ENCODE measurements at places on chromosomes 1 and 21.

DNA sequence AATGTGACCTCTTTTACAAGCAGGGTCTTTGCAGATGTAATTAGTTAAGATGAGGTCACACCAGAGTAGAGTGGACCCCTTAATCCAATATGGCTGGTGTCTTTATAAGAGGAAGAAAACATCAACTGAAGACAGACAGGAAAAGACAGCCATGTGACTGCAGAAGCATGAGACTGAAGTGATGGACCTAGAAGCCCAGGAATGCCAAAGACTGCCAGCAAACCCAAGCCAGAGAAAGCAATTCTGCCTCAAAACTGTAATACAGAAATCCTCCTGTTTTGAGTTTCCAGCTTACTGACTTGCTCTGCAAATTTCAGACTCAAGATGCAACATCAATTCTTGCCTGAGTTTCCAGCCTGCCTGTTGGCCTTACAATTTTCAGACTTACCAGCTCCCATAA, 17.3 kb downstream of the ENAH start:
- DNase-seq = no peak

DNA sequence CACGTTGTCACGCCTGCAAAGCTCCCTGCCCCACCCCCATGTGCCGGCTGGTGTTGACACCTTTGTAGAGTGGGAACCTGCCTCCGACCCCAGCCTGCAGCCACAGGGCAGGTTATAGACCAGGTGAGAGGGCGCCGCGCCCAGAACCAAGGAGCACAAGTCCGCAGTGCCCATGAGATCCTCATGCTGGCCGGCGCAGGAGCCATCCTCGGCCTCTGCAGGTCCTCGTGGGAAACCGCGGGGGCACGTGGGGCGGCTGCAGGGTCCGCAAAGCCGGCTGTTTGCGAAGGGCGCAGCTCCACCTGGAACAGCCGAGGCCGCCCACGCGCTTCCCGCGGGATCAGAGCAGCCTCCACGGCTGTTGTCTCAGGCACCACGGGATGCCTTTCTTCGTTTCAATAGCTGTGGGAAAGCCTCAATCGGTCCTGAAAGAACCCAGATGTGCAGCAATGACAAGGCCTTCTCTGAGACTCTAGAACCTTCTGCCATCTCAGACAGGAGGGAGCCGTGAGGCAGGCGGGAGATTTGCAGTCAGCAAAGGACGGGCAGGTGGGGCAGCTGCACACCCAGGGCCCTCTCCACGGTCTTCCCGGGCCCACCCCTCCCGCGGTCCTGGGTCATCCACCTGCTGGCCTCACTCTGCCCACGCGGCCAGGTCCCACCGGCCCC, 29.9 kb downstream of the POFUT2 start:
- DNase-seq = no peak

DNA sequence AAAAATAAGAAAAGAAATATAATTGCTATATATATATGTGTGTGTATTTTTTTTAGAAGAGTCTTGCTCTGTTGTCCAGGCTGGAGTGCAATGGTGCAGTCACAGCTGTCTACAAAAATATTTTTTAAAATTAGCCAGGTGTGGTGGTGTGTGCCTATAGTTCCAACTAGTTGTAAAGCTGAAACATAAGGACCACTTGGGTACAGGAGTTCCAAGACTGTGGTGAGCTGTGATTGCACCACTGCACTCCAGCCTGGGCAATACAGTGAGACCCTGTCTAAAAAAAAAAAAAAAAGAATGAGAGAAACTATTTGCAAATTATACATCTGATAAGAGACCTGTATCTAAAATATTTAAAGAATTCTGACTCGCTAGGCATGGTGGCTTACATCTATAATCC, 42.0 kb downstream of the BMP8A start:
- no peak for DNase-seq

DNA sequence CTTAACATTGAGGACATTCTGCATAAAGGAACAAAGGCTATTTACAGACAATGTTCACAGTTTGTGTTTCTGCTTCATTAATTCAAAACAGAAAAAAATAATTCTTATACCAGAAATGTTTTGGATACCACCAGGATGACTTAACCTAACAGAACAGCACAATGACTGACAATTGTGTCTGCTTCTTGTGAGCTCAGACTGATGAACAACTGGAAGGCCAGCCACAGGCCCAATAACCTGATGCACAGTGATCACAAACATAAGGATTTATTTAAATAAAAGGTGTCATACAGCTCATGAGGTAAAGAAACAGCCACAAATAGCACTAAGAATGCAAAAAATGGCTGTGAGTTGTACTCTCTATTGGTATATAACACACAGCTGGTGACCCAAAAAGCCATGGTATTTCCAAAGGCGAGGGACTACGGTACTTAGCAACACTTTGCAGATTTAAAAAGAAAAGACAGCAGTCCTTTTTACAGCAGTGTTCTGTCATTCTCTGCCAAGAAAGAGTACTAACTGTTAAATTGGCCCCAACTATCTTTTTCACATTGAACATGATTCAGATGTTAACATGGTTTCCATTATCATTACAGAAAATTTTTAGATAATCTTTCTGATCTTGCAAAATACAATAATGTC, 32.1 kb upstream of the DDAH1 start:
- no peak for DNase-seq

- DNase-seq = no peak
Observed at GRCh38 chr1:244350027-244350426, 101.7 kb downstream of the ADSS2 start.

GRCh38 chr1:34166191-34166624, 1.2 kb upstream of the CSMD2 start:
- DNase-seq = no peak

All from cortex of kidney (tissue), 1 donor.